AG04449 (cell line): ENCODE measurements at places on chromosomes 11 and 22.
A peak's percentile ranks its signal among the peaks of the same experiment; 100 is the strongest.

DNA sequence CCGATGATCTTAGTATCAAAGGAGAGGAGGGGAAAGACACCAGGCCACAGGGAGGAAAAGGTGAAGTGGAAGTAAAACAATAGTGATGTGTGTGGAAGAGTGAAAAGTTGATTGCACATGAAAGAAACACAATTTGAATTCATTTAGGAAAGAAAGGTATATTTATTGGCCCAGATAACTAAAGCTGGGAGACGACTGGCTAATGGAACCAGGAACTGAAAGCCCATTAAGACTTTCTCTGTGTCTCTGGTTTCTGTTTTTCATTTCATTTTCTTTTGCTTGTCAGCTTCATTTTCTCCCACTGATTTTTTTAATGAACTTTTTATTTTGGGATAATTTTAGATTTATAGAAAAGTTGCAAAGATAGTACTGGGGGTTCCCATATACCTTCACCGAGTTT is 5.1 kb upstream of the DCHS1 start:
- no peak for DNase-seq

DNA sequence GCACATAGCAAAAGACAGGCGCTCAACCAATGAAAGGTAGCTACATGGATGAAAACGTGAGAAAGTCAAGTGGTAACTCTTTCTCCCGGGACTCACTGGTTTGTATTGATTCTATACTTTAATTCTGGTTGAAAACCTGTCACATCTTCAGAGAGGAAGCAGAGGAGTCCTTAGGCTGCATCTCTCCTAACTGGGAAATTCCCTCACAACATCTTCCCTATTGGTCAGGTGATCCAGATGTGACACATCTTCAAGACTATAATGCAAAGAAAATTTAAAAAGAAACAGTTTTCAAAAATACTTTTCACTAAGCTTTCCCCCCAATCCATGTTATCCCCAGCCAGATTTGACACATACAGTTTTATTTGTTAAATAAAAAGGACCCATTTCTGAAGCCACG is 62.7 kb upstream of the RCN1 start:
- DNase-seq = no peak

DNA sequence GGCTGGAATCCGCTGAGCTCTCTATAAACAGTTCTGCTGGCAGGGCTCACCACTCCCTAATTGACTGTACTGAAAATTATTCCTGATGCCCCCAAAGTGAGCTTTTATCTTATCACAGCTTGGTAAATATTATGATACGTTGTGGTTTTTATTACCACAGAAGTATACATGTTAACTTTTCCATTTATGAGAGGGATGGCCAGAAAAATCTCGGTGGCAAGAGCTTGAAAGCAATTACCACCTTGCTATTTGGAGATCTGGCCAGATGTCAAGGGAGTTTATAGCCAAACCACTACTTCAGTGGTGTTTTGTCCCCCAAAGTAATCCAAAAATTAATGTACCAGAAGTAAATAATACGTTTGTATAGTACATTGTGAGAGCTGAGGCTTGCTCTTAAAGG is 75.4 kb upstream of the RCN1 start:
- no peak for DNase-seq

GRCh38 chr11:119106564-119107537 is at the start of gene C2CD2L:
TSS of gene C2CD2L (plus strand) at chr11:119107344. CDS start at chr11:119107742, 398 bp downstream.
- DNase-seq = no peak

- no peak for DNase-seq
Measured at GRCh38 chr22:25051073-25051472, 98.6 kb downstream of the KIAA1671 start.

DNA sequence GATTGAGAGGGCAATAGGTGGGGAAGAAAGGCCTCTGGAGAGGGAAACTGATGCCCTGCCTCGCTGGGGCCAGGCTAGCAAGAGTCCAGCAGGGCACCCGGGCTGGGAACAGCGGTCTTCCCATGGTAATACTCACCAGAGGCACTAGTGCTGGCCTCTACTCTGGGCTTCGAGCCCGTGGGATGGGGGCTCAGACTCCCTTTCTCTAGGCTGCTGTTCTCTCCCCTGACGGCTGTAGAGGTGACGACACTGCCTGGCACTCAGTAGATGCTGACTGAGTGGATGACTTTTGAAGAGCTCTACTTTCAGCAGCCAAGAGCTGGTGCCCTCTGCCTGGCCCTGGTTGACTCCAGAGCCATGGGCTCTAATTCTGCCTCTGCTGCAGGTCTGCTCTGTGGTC is 818 bp upstream of the C1QTNF4 start:
- DNase-seq = no peak

DNA sequence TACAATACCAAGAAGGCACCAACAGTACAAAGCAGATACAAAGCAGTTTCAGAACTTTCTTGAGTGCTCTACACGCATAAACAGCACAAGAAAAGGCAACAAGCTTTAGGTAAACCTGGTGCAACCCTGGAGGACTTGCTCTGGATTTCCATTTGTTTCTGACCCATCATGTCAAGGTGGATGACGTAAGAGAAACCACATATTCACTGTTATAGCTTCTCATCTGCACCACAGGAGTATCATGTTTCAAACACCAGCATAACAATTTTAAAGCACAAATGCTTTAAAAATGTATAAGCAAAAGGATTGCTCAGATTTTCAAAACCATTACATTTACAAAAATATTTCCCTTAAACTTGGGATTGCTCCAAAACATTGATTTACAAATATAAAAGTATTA is 25.0 kb upstream of the YPEL1 start:
- DNase-seq = peak; percentile 64

DNA sequence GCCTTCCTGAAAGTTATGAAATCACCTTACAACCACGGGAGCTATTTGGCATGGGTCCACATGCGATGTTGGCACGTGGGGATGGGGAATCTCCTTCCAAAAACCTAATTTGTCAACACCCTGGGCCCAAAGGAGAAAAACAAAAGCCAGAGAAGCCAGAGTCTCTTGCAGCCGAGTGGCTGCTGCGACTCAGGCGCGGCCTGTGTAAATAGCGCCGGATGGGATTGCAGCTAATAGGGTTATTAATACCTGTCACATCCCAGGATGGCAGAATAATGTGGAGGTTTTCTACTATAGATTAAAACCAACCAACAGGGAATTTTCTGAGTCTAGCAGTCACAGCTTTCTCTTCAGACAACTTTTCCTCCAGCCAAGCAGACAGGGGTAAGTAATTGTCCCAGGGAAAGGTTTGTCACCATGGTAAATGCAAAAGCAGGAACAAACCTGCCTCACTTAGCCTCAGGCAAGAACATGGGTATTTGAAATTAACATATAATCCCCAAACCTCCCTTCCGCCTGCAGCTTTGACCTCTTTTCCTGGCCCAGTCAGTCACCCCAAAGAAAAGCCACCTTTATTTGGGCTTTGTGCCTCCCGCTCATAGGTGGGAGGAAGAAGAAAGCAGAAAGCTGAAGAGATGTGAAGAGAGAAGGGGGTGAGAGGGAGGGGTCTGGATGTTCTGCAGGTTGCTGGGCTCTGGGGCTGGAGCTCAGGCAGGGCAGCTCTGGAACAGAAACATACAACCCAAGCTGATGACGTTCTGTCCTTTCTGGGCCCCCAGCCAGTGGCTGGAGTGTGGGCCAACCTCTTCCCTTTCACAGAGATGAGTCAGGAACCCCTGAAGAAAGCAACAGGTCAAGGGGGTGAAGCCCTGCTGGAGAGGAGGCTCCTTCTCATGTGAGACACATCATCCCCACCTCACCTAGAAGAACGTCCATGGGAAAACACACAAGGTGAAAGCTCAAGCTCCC is 376.5 kb downstream of the NXPE2 start:
- DNase-seq = no peak

DNA sequence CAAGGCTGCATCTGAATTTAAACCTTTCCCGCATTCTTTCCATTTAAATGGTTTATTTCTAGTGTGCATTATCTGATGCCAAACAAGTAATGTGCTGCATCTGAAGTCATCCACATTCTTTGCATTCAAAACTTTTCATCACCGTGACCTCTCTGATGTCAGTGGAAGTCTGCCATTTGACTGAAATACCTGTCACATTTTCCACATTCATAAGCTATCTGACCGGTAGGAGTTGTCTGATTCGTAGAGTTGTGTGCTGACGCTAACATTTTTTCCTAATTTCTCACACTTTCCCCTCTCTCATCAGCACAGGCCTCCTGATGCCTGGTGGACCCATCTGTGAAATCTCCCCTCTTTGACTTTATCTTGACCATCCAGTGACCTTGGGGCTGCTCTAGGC is 79.9 kb upstream of the BARX2 start:
- DNase-seq = peak; percentile 26

DNA sequence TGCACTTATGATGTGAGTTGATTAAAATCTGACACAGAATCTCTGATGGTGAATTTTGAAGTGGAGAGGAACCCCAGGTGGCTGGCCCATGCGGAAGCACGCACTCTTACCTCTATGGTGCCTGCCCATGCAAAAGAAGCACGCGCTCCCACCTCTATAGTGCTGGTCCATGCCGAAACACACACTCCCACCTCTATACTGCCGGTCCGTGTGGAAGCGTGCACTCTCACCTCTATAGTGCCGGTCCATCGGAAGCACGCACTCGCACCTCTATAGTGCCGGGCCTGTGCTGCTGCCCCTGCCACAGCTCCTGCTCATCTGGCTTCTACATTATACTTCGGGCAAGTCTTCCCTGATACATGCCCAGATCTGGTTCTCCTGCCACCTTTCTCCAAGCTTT is 36.8 kb upstream of the SLC25A1 start:
- no peak for DNase-seq

DNA sequence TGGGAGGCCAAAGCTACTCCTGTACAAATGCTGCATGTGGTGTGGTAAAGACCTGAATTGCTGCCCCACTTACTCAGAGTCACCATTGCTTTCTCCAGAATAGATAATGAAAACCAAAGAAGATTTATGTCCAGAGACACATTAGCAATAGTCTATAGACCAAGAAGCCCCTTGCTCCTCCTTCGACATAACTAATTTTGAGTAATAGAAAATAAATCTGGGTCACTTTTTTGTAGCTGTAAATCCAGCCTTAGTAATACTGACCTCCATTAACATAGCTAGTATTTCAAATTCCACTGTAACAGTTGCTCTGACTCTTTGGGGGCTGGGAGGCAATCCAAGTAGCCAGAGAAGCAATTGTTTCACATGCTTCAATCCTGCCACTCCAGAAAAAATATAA is 145.9 kb downstream of the MAML2 start:
- no peak for DNase-seq

DNA sequence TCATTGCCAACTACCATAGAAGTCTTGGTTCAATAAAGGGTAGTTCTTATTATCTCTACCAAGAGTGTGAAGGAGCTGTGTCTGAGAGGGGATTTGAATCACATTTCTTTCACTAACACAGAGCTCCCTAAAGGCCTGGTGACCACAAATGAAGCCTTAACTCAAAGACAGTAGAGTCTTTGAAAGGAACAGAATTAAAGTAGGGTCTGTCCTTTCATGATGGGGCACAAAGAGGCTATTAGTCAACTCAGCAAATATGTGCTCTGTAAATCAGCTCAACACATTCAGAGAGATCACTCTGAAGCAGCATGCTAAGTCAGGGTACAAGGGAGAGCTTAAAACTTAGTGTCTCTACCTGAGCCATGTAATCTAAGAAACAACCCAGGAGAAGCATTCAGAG is 212.4 kb upstream of the SYN3 start:
- DNase-seq = no peak

GRCh38 chr11:69027704-69028372 is 14.8 kb upstream of the MRGPRF start:
- DNase-seq = no peak

GRCh38 chr11:56917708-56918400 is 70.9 kb upstream of the OR5AK2 start:
- DNase-seq = no peak

DNA sequence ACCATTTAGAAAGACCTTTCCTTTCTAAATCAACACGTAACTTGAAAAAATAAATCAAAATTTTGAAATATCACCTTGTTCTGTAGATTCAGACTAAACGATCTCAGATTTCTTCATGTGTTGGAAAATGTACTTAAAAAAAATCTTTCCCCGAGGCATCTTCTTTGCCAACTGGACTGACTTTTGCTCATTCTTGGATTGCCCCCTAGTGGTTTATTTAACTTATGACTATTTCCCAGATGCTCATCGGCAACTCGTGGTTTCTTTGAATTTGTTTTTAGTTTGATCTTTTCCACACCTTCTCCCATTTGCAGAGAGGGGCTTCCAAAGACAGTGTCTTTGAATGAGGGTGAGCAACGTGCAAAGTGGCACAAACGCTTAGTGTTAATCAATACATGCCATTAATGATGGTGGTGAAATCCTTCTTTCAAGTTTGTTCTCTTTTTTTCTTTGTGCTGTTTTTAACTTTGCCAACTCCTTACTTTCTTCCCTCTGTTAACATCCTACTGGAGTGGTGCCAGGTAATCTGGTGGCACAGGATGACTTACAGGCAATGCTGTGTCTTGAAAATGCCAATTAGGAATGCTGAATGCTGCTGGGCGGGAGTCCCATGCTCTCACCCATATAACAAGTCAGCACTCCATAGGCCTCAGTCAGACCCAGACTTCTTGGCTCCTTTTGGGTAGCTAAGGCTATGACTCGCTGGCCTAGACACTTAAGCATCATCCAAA is 18.3 kb downstream of the PRSS23 start:
- peak; percentile 53 for DNase-seq

DNA sequence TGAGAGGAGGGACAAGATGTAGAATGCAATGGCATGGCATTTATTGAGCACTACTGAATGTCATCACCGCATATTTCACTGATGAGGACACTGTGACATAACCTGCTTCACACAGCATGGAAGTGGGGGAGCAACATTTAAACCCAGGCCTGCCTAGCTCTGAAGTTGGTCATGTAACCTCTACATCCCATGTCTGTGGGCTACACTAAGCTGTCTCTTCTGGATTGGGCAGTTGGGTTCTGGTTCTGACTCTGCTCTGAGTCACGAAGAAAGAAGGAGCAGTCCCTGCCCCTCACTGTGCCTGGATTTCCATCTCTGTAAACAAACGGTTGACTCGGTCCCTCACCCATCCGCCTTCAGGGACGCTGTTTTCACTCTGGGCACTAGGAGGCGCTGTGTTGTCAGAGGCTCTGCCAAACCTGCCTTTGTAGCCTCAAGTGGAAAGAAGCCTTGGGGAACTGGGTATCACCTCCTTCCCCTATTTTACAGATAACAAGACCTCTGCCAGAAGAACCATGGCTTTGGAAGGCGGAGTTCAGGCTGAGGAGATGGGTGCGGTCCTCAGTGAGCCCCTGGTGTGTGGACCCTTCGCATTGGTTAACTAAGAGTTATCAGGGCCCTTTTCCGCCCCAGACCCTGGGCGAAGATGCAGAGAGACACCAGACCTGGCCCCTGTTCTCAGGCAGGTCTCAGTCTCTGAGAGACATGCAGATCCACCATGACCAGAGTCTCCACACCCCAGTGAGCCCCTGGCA is 12.7 kb upstream of the ARHGEF17 start:
- no peak for DNase-seq

DNA sequence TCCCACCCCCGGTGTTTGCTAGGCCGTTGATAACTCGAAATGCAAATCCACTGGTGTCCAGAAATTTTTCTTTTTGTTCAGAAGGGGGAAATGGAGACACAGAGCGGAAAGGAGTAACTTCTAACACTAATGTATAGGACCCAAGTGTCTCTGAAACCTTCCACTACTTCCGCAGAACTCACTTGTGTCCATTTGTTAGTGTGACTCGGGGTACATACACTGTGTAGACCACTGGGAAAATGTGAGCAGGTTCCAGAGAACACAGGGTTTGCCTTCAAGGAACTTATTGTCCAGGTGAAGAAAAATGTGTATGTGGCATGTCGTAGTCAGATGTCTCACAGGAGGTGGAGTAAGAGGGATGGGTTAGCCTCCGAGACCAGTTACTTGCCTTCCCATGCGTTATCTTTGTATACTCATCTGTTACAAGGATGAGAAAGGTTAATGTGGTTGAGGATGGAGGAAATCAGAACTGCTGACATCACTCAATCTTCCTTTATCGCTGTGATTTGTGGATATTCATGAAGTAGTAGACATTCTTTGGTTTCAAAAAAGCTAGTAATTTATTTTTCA is 857 bp downstream of the ARCN1 start:
- DNase-seq = no peak
